Immature natural killer cell (primary cell): ENCODE measurements at places on chromosomes 2 and 18.
A peak's percentile ranks its signal among the peaks of the same experiment; 100 is the strongest.

- DNase-seq = no peak
Measured at GRCh38 chr2:10909050-10909995, 2.4 kb upstream of the KCNF1 start.

- DNase-seq = no peak
Measured at GRCh38 chr2:156491176-156491575, 55.0 kb downstream of the GPD2 start.

DNA sequence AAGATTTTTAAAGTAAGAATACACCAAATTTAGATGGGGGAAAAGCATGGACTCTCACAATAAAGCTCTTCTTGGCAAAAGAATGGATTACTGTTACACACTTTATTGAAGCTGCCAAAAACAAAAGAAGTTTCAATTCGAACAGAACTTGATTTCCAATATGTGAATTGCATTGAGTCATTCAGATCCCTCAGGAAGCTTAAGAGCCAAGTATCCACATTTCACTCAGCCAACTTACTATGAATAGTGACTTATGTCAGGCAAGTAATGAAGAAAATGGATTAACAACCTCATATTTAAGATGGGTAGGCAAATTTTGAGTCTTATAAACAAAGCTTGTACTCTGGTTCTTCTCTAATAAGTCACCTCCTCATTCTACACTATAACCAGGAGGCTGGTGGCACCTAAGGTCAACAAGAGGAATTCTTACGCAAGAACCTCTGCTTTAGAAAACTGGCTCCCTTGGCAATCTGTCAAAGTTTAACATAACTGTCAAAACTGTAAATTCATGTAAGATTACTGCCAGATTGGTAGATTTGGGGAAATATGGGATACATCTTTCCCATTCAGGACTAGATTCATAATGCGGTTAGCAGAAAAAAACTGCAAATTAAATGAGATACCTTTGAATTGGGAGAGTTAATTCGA lies 6.0 kb downstream of the HADHA start:
- no peak for DNase-seq

- no peak for DNase-seq
Measured at GRCh38 chr2:66024391-66024790, 410.5 kb upstream of the MEIS1 start.

DNA sequence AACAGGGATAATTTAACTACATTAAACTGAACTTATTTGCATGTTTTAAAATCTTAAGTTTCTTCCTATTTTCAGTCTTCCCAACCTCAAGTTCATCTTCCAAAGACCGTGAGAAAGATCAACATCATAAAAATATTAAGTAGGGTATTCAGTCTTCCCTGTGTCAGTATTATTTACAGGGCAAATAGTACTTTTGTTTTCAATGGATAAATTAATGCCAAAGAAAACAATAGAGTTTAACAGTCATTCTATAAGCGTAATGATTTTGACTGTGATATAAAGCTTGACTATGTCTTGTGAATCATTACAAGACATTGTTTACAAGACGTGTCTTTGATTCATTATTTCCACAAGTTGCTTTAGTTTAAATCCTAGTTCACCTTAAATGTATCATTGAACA lies 48.0 kb upstream of the NRXN1 start:
- no peak for DNase-seq

- peak; percentile 49 for DNase-seq
Measured at GRCh38 chr2:231104115-231104713, 20.6 kb downstream of the HTR2B start.

DNA sequence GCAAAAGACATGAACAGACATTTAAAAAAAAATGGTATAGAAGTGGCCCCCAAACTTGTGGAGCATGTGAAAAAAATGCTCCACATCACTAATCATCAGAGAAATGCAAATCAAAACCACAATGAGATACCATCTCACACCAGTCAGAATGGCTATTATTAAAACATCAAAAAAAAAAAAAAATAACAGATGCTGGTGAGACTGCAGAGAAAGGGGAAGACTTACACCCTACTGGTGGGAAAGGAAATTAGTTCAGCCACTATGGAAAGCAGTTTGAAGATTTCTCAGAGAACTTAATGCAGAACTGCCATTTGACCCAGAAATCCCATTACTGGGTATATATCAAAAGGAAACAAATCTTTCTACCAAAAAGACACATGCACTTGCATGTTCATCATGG lies 164.8 kb downstream of the RIT2 start:
- no peak for DNase-seq
